Activated naive CD4-positive, alpha-beta T cell treated with anti-CD3 and anti-CD28 coated beads, Interleukin-2, amount 10 ng/mL, durations not matched to agents 5 hours and 36 hours (primary cell): ENCODE measurements at places on chromosomes 5 and 9. TPM values are rescaled to one million over a fixed set of nuclear protein-coding genes. Genes with fewer than 3 reads are reported as not detected.

The FREM1 gene
- not detected for total RNA-seq

The IL3 gene
- not detected for total RNA-seq

The NEUROG1 gene
- total RNA-seq, result not detected

The IL13 gene
- 2.7 TPM for total RNA-seq

The SPATA31A3 gene
- not detected for total RNA-seq

The CCDC152 gene
- total RNA-seq, result 3.5 TPM

The TRIP13 gene
- total RNA-seq, result 19.6 TPM

The PROB1 gene
- total RNA-seq, result 2.6 TPM

The SPATA31C1 gene
- not detected for total RNA-seq

The FOCAD gene
- 27.5 TPM for total RNA-seq

The PCDHGB7 gene
- 0.08 TPM for total RNA-seq
